ENCODE measurements at places on chromosomes 13 and 19.

DNA sequence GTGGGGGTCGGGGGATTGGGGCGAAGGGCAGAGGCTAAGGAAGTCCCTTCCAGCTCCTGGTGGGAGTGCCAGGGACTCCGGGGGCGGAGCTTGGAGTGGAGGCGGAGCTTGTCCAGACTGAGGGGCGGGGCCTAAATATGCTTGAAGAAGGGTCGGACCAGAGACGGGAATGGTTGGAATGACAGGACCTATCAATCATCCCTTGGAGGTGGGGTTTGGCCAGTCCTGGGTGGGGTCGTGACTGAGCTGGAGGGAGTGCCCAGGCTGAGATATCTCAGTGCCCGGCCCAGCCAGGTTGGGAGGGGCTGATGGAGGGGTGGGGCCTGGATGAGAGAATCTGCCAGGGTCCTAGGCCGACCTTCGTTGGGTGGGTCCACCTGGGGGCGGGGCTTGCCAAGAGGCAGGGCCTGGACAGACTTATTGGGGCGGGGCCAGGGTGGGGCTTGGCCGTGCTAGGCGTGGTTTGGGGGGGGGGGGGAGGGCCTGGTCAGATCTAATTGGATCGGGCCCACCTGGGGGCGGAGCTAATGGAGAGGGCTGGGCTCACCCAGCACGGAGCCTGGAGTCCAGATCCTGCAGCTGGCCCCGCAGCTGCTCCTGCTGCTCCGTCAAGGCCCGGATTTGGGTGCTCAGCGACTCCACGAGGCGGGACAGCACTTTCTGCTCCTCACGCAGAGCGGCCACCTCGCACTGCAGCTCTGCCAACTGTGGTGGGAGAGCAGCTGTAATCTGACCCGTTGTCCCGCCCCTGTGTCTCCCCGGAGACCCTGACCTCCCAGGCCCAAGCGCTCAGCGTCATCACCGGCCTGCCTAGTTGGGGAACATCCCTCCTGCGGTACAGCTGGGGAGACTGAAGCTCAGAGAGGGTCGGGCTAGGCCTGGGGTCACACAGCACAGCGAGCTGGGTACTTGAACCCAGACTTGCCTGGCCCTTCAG lies 2.6 kb upstream of the WIZ start:
- peak; percentile 28 for DNase-seq

GRCh38 chr19:16571822-16572331 lies 338 bp downstream of the SLC35E1 start:
- DNase-seq = peak; percentile 49

GRCh38 chr19:2661615-2662014 lies 40.9 kb downstream of the GNG7 start:
- no peak for DNase-seq

DNA sequence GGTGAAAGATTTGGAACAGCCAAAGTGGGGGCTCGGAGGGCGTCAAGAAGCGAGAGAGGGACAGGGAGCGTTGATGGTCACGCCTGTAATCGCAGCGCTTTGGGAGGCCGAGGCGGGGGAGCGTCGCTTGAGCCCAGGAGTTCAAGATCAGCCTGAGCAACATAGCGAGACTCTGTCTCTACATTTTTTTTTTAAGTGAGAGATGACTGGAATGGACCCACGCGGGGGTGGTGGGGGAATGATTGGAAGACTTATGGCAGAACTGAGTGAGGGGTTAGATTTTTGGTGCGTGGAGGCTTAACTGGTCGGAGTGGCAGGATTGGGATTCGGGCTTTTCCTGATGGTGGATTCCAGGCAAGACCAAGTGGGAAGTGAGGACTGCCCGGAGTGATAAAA lies 725 bp downstream of the PSMD8 start:
- no peak for DNase-seq

GRCh38 chr19:38268539-38268938 lies 4.2 kb downstream of the SPINT2 start:
- no peak for DNase-seq

DNA sequence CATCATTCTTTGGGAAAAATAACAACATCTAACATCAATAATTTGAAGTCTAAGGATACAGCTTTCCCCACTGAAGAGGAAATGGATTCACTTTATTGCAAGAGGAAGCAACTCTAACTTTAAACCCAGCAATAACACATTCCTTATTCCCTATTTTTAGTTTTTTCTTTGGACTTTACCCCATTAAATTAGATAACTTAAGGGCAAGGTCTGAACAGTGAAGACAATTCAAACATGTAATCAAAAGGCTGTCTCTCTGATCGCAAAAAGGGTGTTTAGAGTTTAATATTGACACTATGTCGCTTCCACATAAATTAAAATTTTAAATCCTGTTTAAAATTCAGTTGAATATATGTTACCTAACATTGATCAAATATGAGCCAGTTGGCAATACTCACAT lies 10.1 kb downstream of the EDNRB start:
- DNase-seq = no peak

GRCh38 chr19:10107817-10108367 lies 1.7 kb downstream of the PPAN start:
- DNase-seq = no peak

- no peak for DNase-seq
Observed at GRCh38 chr19:4600893-4601292, 38.4 kb upstream of the TNFAIP8L1 start.

- no peak for DNase-seq
Observed at GRCh38 chr13:48158915-48159314, 64.0 kb upstream of the MED4 start.

GRCh38 chr13:94708031-94708859 lies 4.1 kb downstream of the SOX21 start:
- no peak for DNase-seq

- no peak for DNase-seq
Observed at GRCh38 chr13:20799726-20800416, 26.1 kb upstream of the EEF1AKMT1 start.

GRCh38 chr13:50326811-50327210 lies 311.6 kb downstream of the KCNRG start:
- no peak for DNase-seq

GRCh38 chr19:16920816-16921529 lies 32.2 kb downstream of the F2RL3 start:
- DNase-seq = no peak

GRCh38 chr19:44738603-44739558 lies 9.6 kb upstream of the BCL3 start:
- no peak for DNase-seq

- DNase-seq = no peak
Observed at GRCh38 chr19:31546205-31546960, 197.1 kb upstream of the TSHZ3 start.

GRCh38 chr19:13040948-13041292 lies 45.6 kb downstream of the NFIX start:
- DNase-seq = no peak

- no peak for DNase-seq
Observed at GRCh38 chr13:27979765-27980279, 8.7 kb downstream of the URAD start.

GRCh38 chr13:74061926-74062595 lies 72.1 kb downstream of the KLF12 start:
- peak; percentile 26 for DNase-seq

GRCh38 chr19:57687363-57688010 lies 5.7 kb downstream of the ZNF551 start:
- DNase-seq = no peak

DNA sequence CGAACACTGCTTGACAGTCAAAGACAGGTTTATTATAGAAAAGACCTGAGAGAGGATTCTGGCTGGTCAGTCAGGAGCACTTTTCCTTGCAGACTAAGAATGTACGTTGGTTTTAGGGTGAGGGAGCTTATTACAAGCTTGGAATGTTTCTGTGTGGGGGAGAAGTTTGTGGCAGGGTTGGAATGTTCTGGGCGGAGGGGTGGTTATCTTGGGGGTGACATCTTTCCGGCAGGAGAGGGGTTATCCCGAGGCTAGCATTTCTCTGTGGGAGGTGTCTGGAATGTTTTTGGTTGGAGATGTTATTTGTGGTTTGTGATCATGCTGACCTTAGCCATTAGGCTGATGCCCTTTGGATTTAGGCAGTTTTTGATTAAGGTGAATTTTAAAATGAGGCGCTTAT lies 61.8 kb downstream of the ZNF136 start:
- DNase-seq = no peak

DNA sequence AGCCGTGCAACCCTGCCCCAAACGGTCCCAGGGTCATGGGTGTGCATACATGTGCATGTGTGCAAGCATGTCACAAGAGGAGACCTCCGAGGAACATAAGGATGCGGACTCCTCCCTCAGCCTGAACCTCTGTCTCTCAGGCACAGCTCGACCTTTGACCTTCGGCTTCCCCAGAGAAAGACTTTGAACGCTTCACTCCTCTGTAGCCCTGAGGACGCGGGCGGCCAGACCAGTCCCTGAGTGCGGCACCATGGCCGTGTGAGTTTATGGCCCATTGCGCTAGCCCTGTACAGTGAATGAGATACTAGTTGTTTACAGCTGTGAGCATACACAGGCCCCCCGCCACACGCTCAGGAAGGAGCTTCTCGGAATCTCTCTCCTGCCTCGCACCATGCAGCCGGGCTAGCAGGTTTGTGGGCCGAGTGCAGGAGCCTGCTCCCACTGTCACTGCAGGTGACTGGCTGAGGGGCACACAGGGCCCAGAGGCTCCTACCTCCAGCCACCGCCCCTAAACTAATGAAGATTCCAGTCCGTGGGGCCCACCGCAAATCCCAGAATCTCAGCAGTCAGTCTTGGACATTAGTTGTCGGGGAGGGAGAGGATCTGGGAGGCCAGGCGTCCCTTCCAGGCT lies 10.8 kb downstream of the RASA3 start:
- no peak for DNase-seq

DNA sequence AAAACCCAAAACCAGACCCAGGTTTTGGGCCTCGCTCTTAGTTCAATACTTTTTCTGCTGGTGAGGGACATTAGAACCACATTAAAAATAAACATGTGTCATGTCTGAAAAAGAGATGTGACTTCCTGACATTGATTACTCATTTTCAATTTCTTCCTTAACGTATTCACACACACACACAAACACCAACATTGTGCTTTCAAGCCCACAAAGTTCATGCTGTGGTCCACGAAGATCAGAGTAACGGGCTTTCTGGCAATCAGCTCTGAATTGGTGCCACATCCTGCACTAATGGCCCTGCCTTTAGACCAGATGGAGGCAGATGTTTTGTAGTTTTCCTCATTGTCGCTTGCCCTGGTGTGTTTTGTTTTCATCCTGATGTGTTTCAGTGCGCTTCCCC lies 47.9 kb upstream of the POMP start:
- peak; percentile 34 for DNase-seq

DNA sequence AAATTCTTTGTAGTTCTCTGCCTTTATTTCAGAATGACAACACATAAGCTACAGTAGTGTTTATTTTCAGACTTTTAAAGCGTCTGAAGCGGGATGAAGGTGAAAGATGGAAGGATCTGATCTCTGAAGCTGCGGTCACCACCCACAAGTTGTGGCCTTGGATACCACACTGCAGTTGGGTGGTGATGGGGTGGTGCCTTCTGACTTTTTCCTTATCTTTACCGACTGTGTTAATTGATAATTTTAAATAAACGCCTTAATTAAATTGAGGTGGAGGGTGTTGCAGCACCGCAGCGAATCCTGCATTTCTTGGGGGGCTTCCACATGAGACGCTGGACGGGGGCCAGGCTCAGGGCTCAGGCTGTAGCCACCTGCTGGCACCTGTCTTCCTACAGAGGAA lies 1.3 kb downstream of the TFDP1 start:
- peak; percentile 26 for DNase-seq

DNA sequence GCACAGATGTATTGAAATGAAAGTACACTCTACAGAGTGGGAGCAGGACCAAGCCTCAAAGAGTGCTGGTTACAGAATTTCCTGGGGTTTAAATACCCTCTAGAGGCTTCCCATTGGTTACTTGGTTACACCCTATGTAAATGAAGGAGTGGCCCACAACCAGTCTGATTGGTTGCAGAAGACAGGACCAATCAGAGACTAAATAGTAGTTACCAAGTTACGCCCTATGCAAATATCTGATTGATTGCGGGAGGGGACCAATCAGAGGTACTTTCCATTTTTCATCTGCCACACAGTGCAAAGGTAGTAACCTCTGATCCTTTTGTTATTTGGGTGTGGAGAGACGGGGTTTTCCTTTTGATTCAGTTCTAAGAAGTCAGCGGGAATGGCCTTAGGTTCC lies 5.5 kb upstream of the ZFP82 start:
- DNase-seq = no peak

DNA sequence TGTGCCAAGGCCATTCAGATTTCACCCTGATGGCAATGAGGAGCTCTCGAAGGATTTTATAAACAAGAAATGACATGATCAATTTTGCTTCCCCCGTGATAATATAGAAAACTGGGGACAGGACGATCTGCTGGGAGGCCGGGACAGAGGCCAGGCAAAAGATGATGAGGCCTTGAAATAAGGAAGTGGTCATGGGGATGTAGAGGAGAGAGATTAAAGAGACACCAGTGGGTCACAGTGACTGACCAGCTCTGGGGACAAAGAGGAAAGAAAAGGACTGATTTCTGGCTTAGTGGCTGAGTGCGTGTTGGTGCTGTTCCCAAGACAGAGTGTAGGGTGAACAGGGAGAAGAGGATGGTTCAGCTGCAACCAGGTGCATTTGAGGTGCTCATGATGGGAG lies 68.7 kb upstream of the FLT1 start:
- DNase-seq = no peak

GRCh38 chr13:100658363-100658762 lies 16.2 kb downstream of the TMTC4 start:
- DNase-seq = peak; percentile 33

- peak; percentile 91 for DNase-seq
Observed at GRCh38 chr19:18543814-18544475, 572 bp upstream of the FKBP8 start.

DNA sequence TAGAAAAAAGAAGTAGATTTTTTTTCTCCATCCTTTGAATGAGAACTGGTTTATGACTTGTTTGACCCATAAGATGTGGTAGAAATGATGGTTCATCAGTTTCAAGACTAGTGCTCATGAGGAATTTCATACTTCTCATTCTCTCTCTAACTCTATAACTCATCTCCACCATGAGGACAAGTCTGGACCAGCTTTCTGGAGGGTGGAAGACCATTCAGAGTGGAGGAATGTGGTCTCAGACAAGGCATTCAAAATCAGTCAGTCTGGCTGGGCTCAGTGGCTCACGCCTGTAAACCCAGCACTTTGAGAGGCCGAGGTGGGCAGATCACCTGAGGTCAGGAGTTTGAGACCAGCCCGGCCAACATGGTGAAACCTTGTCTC lies 3.5 kb upstream of the EID2 start:
- no peak for DNase-seq

- no peak for DNase-seq
Observed at GRCh38 chr13:74678308-74678965, 544.2 kb upstream of the KLF12 start.

DNA sequence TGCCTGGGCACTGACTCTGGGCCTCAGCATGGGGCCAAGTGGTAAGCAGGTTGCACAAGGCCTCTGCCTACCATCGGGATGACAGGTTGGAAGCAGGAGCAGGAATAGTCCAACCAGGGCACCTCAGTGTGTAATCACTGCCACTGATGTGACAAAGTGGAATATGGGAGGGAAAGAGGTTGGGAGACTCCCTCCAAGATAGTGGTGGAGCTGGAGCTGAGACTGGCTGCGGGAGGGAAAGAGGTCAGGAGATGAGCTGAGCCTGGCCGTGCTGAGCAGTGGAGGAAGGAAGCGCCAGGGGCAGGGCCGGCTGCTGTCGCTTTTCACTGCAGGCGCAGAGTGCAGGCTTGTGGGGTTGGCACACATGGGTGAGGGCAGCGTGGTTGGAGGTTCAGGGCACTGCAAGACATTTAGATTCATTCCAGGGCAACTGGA lies 6.8 kb downstream of the UPF3A start:
- DNase-seq = no peak

GRCh38 chr19:1522838-1523237 lies 1.0 kb upstream of the PLK5 start:
- DNase-seq = no peak

Measured in activated CD4-positive, alpha-beta T cell treated with anti-CD3 and anti-CD28 coated beads, Interleukin-2, Interleukin-6, amounts not matched to agents 100 ng/mL and 50 ng/mL, durations not matched to agents 16 hours and 8 hours (primary cell).